ENCODE measurements at places on chromosomes 13 and 19.
A peak's percentile ranks its signal among the peaks of the same experiment; 100 is the strongest.

- DNase-seq: no peak
Measured at GRCh38 chr13:49980266-49980665, 16.6 kb upstream of the TRIM13 start.

GRCh38 chr13:112145551-112146360, 78.8 kb downstream of the SOX1 start:
- no peak for DNase-seq

DNA sequence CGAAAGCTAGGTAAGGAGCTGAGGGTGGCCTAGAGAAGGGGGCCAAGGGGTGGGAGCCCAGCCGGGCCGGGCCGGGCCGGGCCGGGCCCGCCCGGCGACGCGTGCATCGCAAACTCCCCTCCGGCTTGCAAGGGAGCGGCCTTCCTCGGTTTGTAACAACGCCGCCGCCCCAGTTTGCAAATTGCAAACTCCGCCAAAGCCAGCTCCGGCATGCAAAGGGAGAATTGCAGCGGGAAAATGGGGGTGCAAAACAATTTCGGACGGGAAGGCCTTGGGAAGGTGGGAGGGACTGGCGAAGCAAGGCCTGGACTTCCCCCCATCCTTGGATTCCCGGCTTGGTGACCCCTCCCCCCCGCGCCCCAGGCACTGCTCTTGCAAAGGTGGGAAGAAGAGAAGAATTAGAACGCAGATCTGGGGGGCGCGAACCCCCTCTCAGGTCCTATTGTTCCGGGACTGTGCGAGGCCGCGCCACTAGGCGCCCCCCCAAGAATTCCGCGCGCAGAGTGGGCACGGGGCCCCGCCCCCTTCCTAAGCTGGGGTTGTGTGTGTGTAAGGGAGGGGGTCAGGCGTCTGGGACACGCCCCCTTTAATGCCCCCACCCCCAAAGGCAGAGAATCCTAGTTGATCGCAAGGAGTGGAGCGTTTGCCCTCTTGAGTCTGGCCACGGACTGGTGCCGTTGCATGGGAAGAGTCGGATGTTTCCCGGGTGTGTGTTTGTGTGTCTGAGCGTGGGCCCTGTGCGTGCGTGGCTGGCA, 926 bp downstream of the PRR12 start:
- peak; percentile 54 for DNase-seq

DNA sequence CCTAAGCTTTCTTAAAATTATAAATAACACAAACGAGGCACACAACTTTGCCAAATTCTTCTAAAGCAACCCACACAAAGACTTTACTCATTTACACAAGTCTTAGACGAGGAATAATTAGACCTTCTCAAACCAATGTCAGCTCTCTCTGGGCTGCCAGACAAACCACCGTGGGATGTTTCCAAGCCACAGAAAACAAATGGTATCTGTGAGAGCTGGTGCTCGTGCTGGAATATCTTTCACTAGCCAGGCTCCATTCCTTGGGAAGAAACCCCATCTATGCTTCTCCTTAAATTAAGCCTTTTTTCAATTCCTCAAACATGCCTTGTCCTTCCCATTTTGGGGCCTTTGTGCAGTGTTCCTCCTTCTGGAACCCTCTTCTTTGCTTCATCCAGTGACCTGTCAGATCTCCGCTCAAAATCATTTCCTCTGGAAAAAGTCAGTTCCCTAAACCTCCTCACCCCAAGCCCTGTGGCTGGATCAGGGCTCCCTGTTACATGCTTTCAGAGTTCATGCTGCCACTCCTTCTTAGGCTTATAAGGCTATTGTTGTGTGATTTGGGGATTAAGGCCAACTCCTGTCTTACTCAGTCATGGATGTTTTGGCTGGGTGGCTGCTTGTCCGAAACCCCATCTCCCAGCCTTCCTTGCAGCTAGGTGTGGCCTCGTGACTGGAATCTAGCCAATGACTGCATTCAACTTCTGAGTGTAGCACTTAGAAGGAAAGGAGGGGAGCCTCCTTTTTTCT, 64.2 kb upstream of the GTF2F2 start:
- no peak for DNase-seq
